ENCODE measurements at places on chromosomes 7 and 10.

- no peak for DNase-seq
Observed at GRCh38 chr7:149870701-149871483, 2.9 kb upstream of the ATP6V0E2 start.

DNA sequence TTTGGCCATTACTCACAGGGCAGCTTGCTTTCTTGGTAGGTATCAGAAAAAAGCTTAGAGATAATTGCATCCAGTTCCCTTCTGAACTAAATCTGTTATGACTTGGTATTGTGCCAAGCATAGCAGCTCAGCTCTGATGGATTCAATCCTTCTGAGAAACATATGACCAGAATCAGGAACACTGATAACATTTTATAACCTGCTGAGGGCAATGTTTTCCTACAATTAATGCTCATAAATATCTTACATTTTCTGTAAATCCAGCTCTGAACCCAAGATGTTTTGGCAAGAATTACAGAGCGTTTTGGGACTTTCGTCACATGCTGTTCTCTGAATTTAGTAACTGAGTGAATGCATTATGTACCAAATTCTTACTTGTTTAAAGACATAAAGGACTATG is 167.8 kb downstream of the KIF20B start:
- DNase-seq, result no peak

DNA sequence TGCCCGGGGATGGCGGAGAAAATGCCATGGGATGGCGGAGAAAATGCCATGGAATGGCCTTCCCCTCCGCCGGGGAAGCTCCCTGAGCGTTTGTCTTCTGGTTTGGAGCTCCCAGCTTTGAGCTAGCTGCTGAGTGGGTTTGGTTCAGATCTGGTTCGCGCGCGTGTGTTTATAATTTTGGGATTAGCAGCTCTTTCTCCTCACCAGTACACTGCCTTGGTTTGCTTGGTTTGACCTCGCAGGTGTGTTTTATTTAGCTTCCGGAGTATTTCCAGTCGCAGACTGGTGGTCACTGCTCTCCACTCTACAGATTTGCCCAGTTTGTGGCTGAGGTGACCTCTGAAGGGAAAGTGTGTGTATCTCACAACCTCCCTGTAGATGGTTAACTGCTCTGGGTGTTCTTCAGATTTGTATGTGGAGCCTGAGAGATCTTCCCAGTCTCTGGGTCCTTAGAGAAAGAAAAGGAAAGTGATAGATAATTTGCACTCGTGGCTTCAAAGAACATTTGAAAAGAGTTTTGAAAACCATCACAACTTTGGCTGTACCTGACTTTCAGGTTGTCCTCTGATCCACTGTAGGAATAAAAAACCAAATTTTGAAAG is 597 bp downstream of the ZNF277 start:
- DNase-seq, result peak; percentile 51

DNA sequence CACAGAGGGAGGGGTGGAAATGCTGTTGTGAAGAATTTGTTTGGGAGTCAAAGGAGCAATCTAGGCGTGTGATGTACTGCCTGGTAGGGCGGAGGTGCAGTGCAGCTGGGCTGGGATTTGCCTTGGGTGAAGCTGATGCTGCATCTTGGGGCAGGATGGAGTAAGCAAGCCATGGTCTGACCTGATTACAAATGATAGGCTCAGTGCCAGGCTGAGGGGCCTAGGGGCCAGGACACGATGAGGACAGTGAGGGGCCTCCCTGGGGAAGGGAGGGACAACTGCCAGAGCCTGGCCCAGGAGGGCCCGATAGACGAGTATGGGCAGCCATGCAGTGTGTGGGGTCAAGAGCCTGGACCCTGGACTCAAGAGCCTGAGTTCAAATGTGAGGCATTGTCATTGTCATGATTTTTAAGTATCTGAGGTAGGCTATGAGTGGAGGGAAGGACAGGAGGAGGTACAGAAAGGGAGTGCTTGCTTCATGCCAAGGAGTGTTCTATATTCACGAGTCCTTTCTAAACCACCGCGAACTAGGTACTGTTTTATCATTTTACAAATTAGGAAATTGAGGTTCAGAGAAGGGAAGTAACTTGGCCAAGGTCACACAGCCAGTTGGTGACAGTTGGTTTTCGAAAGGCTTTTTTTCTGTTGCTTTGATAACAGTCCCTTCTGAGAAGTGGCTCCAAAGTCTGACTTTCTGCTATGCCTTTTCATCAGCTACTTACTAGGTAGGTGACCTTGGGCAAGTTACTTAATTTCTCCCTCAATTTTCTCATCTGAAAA is 29.7 kb downstream of the HIF1AN start:
- no peak for DNase-seq

All from NCI-H2081 (cell line).